ENCODE measurements at places on chromosomes 11 and 22. TPM values are rescaled to one million over a fixed set of nuclear protein-coding genes. Genes with fewer than 3 reads are reported as not detected.

The KRTAP5-9 gene
- 0.35 TPM for polyA plus RNA-seq

The SLC25A18 gene
- 0.44 TPM for polyA plus RNA-seq

The VPS11 gene
- polyA plus RNA-seq: 56.3 TPM

The ST13 gene
- polyA plus RNA-seq: 562 TPM

The KIRREL3 gene
- polyA plus RNA-seq: 2.1 TPM

The SORL1 gene
- 30.0 TPM for polyA plus RNA-seq

The RAG1 gene
- polyA plus RNA-seq: 2.0 TPM

The HOATZ gene
- polyA plus RNA-seq: 3.5 TPM

The KREMEN1 gene
- polyA plus RNA-seq: 35.9 TPM

The TRIM29 gene
- polyA plus RNA-seq: 0.19 TPM

The TEX12 gene
- polyA plus RNA-seq: not detected

The APOA4 gene
- not detected for polyA plus RNA-seq

The BMAL1 gene
- polyA plus RNA-seq: 11.4 TPM

The C11orf65 gene
- polyA plus RNA-seq: 2.3 TPM

The GALNT18 gene
- 16.4 TPM for polyA plus RNA-seq

The TMEM25 gene
- 21.0 TPM for polyA plus RNA-seq

The PANX2 gene
- polyA plus RNA-seq: 0.58 TPM

The NNMT gene
- 2.0 TPM for polyA plus RNA-seq

The SHISAL1 gene
- polyA plus RNA-seq: 0.72 TPM

The PHF5A gene
- 45.9 TPM for polyA plus RNA-seq

The TRIM48 gene
- polyA plus RNA-seq: not detected

The FOSL1 gene
- polyA plus RNA-seq: not detected

The HEPHL1 gene
- polyA plus RNA-seq: not detected

The TENM4 gene
- polyA plus RNA-seq: 5.3 TPM

The NXPE1 gene
- not detected for polyA plus RNA-seq

The H19 gene
- 950 TPM for polyA plus RNA-seq

The NLRP14 gene
- polyA plus RNA-seq: 0.14 TPM

The MFRP gene
- not detected for polyA plus RNA-seq

The SHANK2 gene
- polyA plus RNA-seq: 25.5 TPM

The OR8G5 gene
- polyA plus RNA-seq: not detected

The PKP3 gene
- 11.3 TPM for polyA plus RNA-seq
